ENCODE measurements at places on chromosomes 3 and 15.
A peak's percentile ranks its signal among the peaks of the same experiment; 100 is the strongest.

- DNase-seq, result no peak
Measured at GRCh38 chr3:46412786-46413298, 5.8 kb downstream of the CCRL2 start.

DNA sequence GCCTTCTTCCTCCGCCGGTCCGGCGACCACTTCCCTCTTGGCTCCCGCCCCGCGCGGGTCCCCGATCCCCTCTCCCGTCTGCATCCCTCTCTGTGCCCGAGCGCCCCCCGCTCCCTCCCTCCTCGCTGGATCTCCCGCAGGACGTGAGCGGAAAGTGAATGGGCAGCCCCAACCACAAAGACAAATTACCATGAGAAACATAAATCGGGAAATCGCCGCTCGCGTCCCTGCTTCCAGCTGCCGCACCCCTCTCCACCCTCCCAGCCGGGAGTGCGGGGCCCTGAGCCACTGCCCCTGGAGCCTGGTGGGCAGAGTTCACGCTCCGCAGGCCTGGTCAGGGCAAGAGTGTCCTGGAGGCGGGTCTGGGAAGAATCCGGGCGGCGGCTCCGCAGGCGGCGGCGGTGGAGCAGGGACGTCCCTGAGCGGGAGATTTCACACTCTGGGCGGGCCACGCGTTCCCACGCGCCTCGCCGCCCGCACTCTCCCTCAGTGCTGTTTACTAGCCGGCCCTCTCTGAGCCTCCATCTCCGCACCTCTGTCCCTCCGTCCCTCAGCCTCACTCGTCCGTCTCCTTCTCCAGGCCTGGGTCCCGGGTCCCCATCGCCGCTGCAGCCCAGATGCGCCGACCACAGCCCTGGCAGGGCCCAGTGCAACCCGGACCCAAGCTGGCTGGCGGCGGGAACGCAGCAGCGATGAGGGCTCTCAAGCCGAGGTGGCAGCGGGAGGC lies 835 bp downstream of the SEMA5B start:
- DNase-seq, result no peak

GRCh38 chr3:187150599-187150998 lies 11.3 kb upstream of the RPL39L start:
- DNase-seq, result peak; percentile 71

DNA sequence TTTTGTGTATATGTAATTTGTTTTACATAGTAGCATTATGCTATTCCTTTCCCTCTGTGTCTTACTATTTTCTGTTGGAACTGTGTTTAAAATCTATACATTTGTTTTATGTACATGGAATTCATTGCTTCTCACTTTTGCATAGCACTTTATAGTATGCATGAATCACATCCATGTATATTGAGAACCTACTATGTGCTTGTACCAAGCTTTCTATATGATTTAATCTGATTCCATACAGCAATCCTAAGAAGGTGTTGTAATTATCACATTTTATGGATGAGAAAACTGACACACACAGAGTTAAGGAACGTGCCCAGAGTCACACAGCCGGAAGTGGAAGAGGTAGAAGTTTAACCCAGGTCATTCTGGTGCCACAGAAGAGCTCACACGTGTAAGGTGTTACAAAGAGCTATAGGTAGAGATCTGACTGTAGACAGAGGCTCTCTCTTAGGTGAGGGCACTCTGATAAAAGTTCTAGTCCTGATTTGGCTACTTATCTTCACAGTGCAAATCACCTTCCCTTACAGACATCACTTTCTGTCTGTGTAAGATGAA lies 3.5 kb upstream of the SMAD3 start:
- DNase-seq, result no peak

GRCh38 chr15:61442821-61443220 lies 213.7 kb upstream of the RORA start:
- DNase-seq, result no peak

DNA sequence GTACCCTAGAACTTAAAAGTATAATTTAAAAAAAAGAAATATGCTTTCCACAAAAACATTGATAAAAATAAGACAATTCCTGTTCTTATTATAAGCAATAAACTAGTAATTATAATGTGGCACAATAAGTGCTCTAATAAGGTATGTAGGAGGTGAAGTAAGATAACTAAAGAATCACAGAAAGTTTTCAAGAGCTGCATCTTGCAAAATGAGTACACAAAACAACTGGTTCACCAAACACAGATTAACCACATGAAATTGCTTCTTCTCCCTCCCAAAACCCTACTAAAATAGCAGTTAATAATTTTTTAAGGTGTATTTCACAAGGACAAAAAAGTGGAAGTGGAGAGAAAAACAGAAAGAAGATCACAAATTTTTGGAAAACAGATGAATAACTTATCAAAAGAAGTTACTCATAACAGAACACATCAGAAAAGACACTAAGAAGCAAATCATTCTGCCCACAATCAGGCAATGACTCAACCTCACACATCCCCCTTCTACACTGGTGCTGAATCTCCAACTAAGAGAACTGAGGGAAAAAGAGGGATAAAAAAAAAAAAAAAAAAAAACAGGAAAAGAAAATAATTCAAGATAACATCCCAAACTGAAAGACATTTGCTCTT lies 64.2 kb downstream of the TBC1D5 start:
- no peak for DNase-seq

- no peak for DNase-seq
Measured at GRCh38 chr3:168824107-168824506, 728.4 kb upstream of the GOLIM4 start.

GRCh38 chr3:150546226-150547044 lies at the start of the genes EIF2A and SERP1:
TSS of gene EIF2A (plus strand) at chr3:150546787. CDS start at chr3:150546803, 16 bp downstream.
TSS of gene SERP1 (minus strand) at chr3:150546496. CDS start at chr3:150546135, 361 bp downstream.
- DNase-seq, result peak; percentile 99

GRCh38 chr3:74442068-74442467 lies 172.4 kb downstream of the CNTN3 start:
- no peak for DNase-seq

DNA sequence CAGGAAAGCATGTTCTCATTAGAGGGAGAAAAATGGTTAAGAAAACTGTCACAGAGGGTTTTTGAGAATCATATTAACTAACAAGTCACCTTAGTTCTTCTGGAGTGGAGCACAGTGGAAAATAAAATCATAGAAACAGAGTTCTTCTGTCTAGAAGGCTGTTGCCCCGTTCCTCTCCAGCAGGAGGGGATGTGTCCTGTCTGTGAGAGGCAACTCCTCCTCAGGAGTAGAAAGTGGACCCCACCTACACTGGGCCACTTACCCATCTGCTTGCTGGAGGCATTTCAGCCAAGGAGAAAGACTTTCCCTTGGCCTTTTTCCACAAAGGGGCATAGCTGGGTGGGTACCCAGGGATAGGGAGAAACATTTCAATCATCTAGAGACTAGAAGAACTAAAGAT lies 106.6 kb downstream of the SSR3 start:
- DNase-seq, result peak; percentile 51

GRCh38 chr15:94793641-94794040 lies 562.3 kb downstream of the MCTP2 start:
- DNase-seq, result no peak

DNA sequence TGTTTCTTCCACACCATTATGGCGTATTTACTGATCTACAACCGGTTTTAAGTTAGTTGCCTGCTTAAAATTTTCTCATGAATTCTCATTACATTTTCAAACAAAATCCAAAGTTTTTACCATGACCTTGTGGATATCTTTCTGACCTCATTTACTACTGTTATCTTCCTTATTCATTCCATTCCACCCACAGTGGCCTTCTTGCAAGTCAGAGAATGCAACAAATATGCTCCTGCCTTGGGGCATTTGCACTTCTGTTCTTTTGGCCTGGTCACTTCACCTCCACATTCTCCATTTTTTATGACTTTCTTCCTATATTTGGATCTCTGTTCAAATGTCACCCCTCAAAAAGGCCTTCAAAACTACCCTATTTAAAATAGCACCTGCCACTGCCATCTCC lies 8.8 kb upstream of the SLC15A2 start:
- no peak for DNase-seq

- DNase-seq, result no peak
Measured at GRCh38 chr15:98874773-98875172, 132.8 kb downstream of the PGPEP1L start.
